AG20443 (cell line): ENCODE measurements at places on chromosomes 5 and 9.

DNA sequence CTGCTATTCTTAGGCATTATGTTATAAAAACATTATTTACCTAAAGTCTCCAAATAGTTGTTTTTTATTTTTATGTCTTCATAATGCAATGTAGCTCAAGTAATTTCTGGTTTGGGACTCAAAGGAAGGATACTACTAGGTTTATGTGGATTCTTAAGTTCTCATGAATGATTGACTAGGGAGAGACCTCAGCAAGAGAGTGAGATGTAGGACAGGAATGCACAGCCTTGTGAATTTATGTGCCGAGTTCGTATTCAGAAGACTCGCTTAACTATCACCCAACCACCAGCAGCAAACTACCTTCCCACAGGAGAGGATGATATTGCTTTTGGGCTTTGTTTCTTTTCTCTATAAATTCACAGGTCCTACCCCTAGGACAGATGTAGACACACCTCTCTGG is 282.9 kb downstream of the ARHGEF28 start:
- no peak for DNase-seq

DNA sequence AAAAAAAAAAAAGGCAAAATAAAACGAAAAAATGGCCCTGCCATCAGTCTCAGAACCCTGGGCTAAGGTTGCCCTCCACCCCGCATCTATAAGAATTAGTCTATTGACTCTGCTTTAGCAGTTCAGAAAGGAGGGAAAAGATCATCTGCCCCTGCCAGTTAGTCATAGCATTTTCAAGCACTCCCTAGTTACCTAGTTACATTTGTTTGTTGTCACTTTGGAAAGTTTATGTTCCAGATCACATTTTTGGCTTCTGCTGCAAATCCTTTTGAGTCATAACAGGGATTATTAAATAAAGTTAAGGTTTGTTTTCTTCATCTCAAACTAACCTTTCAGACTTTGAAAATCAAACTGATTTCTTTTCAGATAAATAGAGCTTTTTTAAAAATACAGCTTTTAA is 52.1 kb downstream of the AQP7 start:
- peak; percentile 84 for DNase-seq

DNA sequence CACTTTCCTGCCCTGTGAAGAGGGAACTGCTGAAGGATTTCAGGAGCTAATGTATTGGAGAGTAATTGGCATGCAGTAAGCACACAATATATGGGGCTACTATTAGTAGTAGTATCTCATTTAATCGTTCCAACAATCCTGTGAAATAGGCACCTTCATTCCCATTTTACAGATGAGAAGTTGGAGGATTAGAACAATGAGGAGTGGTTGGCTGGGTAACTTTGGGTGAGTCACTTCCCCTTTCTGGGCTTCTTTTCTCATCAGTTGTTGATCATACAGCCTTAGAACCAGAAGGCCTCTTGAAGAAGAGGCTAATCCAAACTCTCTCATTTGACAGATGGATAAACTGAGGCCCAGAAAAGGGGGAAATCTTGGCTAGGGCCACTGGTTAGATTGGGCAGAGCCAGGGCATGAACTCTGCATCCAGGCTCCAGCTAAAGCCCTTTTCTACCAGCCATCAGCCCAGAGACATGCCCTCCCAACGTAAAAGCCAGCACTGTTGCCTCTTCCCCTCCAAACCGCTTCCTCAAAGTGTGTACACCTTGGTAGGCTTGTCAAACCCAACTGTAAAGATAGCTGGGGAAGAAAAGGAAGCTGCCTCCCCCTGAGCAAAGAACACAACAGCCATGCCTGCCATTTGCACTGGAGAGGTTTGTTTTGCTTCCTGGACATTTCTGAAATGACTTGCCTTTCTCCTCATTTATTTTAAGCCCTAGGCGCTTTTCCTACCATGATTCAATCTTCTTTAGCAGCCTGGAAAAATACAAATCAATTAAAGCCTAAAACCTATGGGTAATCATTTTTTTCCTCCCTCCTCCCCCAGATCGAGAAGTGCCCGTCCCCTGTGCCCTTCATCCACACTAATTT is 992 bp downstream of the SPACA9 start:
- DNase-seq: no peak

DNA sequence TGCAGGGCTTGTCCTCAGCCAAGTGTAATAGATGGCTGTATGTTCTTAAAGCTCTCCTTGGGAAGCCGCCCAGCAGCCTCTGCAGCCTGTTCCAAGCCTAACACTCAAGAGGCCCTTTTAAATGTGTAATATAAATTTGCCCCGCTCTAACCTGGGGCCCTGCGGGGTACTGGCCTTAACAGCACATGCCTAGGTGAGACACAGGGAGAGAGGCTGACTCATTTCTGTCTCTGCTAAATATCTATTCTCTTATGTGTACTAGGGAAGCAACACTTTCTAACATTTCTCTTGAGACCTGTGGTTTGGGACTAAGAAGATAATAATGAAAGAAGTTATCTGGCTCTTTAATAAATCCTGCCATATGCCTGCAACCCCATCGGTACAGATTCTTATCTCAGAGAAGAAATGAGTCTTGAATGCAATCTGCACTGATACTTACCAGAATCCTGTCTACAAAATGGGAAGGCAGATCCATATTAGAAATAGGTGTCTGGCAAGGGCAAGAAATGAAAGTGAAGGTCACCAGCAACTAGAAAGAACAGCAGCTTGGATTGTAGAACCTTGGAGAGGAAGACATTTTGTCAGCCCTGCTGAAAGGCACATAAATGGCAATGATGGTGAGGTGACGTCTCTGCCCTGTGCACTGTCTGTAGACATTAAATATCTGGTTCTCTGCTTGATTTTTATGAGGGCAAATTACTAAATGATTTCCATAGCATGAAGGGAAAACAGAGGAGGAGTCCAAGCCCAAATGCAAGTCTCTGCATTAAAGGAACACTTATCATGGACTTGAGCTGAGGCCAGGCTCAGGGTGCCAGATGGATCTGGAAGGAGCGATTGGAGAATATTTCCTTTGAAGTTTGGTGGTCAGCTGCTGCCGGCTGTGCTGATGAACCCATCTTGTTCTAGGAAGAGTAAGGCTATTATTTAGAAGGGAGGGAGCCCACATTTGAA is 14.5 kb upstream of the TGFBI start:
- no peak for DNase-seq

DNA sequence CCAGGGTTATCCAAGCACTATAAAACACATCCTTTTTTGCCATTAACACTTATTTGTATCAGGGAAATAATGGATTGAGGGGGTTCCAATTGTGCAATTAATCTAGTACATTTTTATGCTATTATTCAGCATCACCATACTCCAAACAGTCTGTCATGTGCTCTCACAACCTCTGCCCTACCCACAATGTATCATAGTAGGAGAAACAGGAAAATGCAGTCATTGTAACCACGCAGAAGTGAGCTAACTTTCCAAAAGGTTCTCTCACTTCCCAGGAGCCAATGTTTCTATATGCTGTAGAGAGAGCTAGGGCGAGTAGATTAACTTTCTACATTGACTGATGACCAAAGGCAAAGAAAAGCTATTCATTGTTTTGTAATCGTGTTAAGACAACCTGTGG is 29.8 kb downstream of the DAB2 start:
- peak; percentile 60 for DNase-seq

- DNase-seq: no peak
These were observed 30.8 kb downstream of the SLC38A9 start for GRCh38 chr5:55681301-55681700.

GRCh38 chr9:76985581-76985980 is 33.9 kb upstream of the FOXB2 start:
- no peak for DNase-seq
